ENCODE measurements at places on chromosomes 2 and 18. TPM values are rescaled to one million over a fixed set of nuclear protein-coding genes. Genes with fewer than 3 reads are reported as not detected.

GRCh38 chr2:156333274-156333950, 891 bp upstream of the NR4A2 start:
- DNase-seq, result no peak

- DNase-seq, result no peak
Measured at GRCh38 chr2:28465148-28465885, 30.5 kb upstream of the PLB1 start.

- no peak for DNase-seq
Measured at GRCh38 chr2:68463287-68463877, 3.7 kb downstream of the FBXO48 start.

DNA sequence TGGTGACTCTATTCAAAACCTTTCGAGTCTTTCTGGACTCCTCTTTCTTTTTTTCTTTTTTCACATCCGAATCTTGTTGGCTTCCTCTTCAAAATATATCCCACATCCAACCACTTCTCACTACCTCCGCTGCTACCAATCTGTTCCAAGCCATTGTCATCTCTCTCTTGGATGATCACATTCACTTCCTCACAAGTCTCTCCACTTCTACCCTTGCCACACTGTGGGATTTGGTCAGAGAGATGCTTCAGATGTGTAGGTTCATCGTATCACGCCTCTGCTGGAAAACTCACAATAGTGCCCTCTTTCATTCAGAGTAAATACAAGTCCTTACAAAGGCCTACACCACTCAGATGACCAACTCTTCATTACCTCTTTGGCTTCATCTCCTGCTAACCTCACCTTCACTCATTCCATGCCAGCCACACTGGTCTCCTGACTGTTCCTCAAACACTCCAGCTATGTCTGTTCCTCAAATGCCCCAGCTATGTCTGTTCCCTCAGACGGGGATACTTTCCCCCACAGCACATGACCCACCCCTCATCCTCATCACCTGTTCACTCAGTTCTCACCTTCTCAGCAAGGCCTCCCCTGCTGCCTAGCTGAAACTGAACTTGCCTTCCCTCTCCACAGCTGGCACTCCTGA, 67.2 kb upstream of the PELI1 start:
- no peak for DNase-seq

DNA sequence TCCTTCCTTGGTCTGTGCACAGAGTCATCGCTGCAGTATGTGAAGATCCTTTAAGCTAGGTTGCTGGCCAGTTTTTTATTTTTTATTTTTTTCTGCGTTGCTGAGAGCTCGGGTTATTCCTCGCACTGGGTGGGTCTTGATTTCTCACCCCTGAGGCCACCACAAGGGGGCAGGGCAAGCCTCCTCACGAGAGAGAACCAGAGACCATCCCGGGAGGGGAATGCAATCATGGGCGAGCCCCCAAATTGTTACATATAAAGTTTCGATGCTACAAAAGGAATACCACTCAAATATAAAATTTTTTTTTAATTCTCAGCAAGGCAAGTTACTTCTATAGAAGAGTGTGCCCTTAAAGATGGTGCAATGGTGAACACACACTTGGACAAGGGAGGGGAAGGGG, 24.9 kb downstream of the HTR2B start:
- DNase-seq, result no peak

DNA sequence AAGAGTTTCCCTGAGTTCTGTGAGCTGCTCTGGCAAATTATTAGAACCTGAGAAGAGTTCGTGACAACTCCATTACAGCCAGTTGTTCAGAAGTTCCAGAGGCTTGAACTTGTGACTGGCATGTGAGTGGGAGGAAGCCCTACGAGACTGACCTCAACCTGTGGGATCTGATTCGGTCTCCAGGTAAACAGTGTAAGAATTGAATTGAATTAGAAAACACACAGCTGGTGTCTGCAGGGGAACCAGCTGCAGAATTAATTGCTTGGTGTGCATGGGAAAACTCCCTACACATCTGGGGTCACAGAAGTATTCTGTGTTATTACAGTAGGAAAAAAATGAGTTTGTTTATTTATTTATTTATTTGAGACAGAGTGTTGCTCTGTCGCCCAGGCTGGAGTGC, 14.0 kb upstream of the ITSN2 start:
- DNase-seq, result no peak

- DNase-seq, result no peak
Measured at GRCh38 chr18:9365406-9365805, 30.8 kb downstream of the TWSG1 start.

- no peak for DNase-seq
Measured at GRCh38 chr18:74284191-74284979, 7.4 kb downstream of the CYB5A start.

GRCh38 chr18:62332964-62333695, 8.0 kb downstream of the TNFRSF11A start:
- no peak for DNase-seq

DNA sequence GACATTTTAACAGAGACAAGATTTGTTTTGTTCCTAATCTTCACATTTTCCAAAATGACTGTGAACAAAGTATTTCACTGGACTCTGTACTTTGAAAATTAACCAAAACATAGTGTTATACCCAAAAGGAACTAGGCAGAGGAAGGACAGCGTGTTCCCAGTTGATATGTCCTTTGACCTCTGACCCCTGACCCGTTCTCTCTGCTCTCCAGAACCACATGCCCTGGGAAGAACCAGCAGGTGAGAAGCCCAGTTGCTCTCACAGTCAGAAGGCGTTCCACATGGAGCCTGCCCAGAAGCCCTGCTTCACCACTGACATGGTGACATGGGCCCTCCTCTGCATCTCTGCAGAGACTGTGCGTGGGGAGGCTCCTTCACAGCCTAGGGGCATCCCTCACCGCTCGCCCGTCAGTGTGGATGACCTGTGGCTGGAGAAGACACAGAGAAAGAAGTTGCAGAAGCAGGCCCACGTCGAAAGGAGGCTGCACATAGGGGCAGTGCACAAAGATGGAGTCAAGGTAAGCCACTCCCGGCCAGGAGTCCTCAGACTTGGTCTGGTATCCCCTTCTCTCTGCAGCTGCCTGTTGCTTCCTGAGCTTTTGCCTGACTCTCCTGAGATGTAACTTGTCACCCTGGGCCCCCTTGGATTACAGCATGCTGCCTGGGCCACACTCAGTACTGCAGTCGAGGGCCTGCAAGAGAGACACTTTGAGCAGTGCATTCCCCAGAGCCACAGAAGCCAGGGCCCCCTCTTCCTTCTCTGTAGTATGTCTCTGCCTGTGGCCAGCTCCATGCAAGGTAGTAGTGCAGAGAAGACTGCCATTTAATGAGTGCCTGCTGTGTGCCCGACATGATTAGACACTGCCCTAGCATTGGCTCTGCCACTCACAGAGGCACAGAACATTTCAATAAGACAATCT, 94.3 kb downstream of the ARHGEF4 start:
- DNase-seq, result no peak

DNA sequence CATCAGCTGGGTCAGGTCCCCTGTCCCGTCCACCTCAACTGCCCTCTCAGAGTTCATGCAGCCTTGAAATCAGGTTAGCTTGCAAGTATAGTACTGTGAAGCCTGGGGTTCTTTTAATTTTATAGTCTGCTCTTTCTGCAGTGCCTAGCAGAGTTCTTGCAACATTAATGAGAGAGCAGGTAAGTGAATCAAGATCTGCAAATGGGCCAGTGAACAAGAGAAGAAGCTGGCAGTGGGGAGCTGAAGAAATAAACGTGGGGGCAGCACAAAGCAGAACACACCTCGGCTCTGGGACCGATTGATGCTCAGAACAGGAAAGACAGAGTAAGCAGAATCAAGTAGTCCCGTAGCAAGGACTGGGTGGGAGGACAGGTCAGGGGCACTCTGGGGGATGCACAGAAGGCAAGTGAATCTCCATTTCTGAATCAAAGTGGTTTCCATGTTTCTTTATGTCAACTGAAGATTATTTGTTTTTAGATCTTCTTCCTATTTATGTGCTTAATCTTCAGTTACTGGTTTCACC, 675.5 kb downstream of the RNF144A start:
- DNase-seq, result no peak

GRCh38 chr2:188524519-188525113, 232.9 kb downstream of the GULP1 start:
- no peak for DNase-seq

- DNase-seq, result no peak
Measured at GRCh38 chr2:160022162-160022561, 40.3 kb downstream of the PLA2R1 start.

GRCh38 chr2:118525346-118525745, 322.1 kb downstream of the EN1 start:
- DNase-seq, result no peak

DNA sequence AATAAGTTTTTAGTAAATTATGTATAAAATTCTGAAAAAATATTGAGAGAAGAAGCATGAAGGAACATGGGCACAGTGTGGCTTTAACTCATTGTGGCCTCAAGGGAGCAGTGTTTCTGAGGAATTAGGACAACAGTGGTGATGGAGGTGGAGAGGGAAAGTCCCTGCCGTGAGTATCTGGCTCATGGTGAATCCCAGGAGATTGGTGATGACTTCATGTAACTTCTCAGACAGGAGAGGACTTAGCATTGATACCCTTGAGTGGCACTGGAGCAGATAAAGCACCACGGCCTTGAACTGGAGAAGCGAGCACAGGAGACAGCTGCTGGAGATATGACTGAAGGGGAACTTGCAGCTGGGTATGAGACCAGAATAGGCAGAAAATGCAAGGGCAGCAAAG, 35.0 kb upstream of the LRP1B start:
- DNase-seq, result peak; percentile 60

Gene INPP5D
- 26.2 TPM for total RNA-seq

Gene ANKRD62
- not detected for total RNA-seq

Gene ELOA2
- not detected for total RNA-seq

Gene VAMP8
- total RNA-seq, result 14.1 TPM

Gene MARCO
- total RNA-seq, result not detected

Gene KCNG2
- total RNA-seq, result not detected

Gene PARD6G
- 5.4 TPM for total RNA-seq

Gene FSHR
- not detected for total RNA-seq

Gene DYNAP
- total RNA-seq, result not detected

Gene CYRIA
- 19.4 TPM for total RNA-seq

Gene CFAP65
- total RNA-seq, result not detected
